ENCODE measurements at places on chromosomes 2 and 18.

DNA sequence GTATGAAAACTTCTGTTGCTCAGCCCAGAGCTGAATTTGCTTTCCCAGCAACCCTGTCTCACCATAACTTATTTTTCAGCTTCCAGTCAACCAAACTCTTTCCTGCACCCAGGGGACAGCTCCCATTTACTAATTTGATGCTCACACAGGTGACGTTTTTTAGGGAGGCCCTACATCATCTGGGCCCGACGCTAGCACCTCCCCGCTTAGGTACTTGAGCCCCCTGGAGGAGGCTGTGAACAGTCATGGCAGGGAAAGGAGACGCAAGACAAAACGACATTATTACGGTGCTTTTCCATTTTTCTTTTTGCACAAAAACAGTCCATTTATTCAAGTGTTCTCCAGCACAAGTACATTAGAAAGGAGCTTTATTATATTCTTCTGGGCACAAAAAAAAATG, 59.2 kb upstream of the POMC start:
- no peak overlapping the region for H3K27ac ChIP-seq
- H3K27me3 ChIP-seq, result no peaks in the 10 kb centered on the region
- H3K4me3 ChIP-seq, result no peak overlapping the region
- H3K4me1 ChIP-seq, result peaks cover 5% of the 10 kb centered on the region
- H3K36me3 ChIP-seq, result no peaks in the 10 kb centered on the region

DNA sequence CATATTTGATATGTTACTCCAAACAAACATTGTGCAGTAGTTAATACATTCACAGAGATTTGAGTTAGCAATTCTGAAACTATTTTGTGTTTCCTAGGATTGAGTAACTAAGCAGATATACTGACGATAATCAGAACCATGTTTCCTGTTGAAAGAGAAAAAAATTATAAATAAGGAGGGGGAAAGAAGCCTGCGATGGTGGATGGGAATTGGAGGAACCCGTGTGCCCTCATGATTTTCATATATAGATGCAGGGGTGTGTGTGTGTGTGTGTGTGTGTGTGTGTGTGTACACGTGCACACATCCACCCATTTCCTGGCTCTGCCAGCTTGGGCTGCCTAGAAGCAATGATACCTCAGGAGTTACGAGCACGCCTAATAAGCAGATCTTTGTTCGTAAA, 56.9 kb downstream of the LPIN2 start:
- no peak overlapping the region for H3K4me3 ChIP-seq
- peaks cover 2% of the 10 kb centered on the region for H3K36me3 ChIP-seq
- H3K27ac ChIP-seq, result no peak overlapping the region
- DNase-seq, result no peak
- H3K27me3 ChIP-seq, result no peaks in the 10 kb centered on the region

DNA sequence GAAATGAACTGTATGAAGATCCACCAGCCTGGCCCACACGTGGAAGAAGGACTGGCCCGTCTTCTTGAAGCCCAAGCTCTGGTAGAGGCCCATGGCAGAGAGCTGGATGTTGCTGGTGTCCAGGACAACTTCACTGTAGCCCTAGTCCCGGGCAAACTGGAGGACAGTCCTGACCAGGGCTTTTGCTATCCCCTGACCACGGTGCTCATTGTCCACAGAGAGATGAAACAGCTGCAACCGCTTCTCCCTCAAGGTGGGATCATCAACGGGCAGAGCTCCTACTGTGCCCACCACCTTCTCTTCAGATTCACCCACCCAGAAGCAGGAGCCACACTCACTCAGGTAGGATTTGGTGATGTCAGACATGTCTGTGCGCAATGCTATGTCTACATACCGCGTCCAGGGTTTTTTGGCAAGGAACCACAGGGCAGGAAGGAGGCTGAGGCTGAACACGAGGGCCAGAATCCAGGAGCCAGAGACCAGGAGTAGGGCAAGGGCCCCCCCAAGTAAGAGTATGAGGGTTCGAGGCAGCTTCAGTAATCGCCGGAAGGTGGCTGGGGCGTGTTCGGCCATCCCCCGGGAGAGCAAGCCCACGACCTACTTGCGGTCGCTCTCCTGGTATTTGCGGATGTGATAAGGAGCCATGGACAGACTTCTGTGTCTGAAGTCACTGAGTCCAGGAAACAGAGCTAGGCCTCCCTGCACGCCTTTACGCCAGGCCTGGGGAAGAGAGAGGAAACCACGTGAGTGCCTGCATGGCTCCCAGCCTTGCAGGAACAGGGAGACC, 36.3 kb downstream of the TPRKB start:
- H3K27ac ChIP-seq, result no peak overlapping the region
- no peaks in the 10 kb centered on the region for H3K4me1 ChIP-seq
- H3K4me3 ChIP-seq, result no peak overlapping the region
- H3K36me3 ChIP-seq, result no peaks in the 10 kb centered on the region
- no peaks in the 10 kb centered on the region for H3K27me3 ChIP-seq

DNA sequence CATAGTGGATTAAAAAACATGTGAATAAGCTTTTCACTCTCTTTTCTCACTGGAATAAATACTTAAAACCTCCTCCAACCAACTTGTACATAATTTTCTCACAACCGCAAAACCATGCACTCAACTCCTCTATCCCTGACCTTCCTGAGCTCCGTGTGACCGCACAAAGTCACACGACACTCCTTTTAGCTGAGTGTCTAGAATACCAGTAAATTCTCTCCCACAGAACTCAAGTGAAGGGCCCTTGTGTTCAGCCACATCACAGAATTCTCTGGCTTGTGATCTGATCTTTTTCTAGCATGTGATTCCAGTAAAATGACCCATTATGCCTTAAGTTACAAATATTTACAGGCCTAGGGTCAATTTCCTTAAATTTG, 91.2 kb upstream of the ARL4C start:
- no peaks in the 10 kb centered on the region for H3K4me1 ChIP-seq
- no peak for DNase-seq
- no peaks in the 10 kb centered on the region for H3K27me3 ChIP-seq
- H3K27ac ChIP-seq, result no peak overlapping the region
- no peaks in the 10 kb centered on the region for H3K36me3 ChIP-seq
- H3K4me3 ChIP-seq, result no peak overlapping the region

GRCh38 chr18:69291755-69292154, 108.9 kb upstream of the DOK6 start:
- DNase-seq, result no peak
- no peaks in the 10 kb centered on the region for H3K36me3 ChIP-seq
- no peaks in the 10 kb centered on the region for H3K27me3 ChIP-seq
- H3K27ac ChIP-seq, result no peak overlapping the region
- H3K4me1 ChIP-seq, result no peaks in the 10 kb centered on the region

- H3K4me3 ChIP-seq, result no peak overlapping the region
- DNase-seq, result peak; percentile 61
- H3K27ac ChIP-seq, result no peak overlapping the region
- no peaks in the 10 kb centered on the region for H3K27me3 ChIP-seq
Observed at GRCh38 chr2:232781765-232782164, 5.4 kb upstream of the KCNJ13 start.

GRCh38 chr18:73980289-73980979, 167.2 kb downstream of the FBXO15 start:
- no peak overlapping the region for H3K4me3 ChIP-seq
- no peaks in the 10 kb centered on the region for H3K4me1 ChIP-seq
- H3K36me3 ChIP-seq, result no peaks in the 10 kb centered on the region
- DNase-seq, result peak; percentile 63
- H3K27me3 ChIP-seq, result no peaks in the 10 kb centered on the region
- no peak overlapping the region for H3K27ac ChIP-seq

DNA sequence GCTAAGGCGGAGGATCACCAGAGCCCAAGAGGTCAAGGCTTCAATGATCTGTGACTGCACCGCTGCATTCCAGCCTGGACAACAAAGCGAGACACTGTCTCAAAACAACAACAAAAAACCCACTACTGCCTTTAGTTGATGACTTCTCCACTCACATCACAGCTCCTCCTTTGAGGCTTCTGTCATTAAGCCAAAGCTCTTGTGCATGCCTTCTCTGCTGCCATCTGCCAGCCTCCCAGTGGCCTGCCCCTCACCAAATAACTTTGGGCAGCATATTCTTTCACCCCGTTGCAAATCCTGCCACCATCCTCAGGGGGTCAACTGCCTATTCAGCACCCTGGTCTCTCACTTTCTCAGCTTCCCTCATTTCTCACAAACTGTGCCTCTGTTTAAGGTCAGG, 27.5 kb downstream of the OSBPL1A start:
- no peak overlapping the region for H3K27ac ChIP-seq
- H3K36me3 ChIP-seq, result no peaks in the 10 kb centered on the region
- H3K4me1 ChIP-seq, result peaks cover 15% of the 10 kb centered on the region
- H3K4me3 ChIP-seq, result no peak overlapping the region
- no peak for DNase-seq
- H3K27me3 ChIP-seq, result no peaks in the 10 kb centered on the region

GRCh38 chr2:164882276-164882675, 40.7 kb upstream of the COBLL1 start:
- no peak overlapping the region for H3K27ac ChIP-seq
- no peaks in the 10 kb centered on the region for H3K4me1 ChIP-seq
- H3K4me3 ChIP-seq, result no peak overlapping the region
- no peaks in the 10 kb centered on the region for H3K36me3 ChIP-seq
- H3K27me3 ChIP-seq, result no peaks in the 10 kb centered on the region
- no peak for DNase-seq

- no peaks in the 10 kb centered on the region for H3K4me1 ChIP-seq
- DNase-seq, result no peak
- peaks cover 19% of the 10 kb centered on the region for H3K36me3 ChIP-seq
- no peak overlapping the region for H3K27ac ChIP-seq
Observed at GRCh38 chr2:42333579-42333978, 27.4 kb downstream of the COX7A2L start.

GRCh38 chr18:48765053-48765452, 185.7 kb downstream of the SMAD7 start:
- no peaks in the 10 kb centered on the region for H3K36me3 ChIP-seq
- H3K27me3 ChIP-seq, result no peaks in the 10 kb centered on the region
- no peak overlapping the region for H3K27ac ChIP-seq

- peak; percentile 81 for DNase-seq
- peak overlapping the region; percentile 55 for H3K27ac ChIP-seq
- H3K36me3 ChIP-seq, result no peaks in the 10 kb centered on the region
- no peaks in the 10 kb centered on the region for H3K4me1 ChIP-seq
Observed at GRCh38 chr2:148876202-148876594, 1.2 kb downstream of the KIF5C start.

- H3K36me3 ChIP-seq, result no peaks in the 10 kb centered on the region
- peaks cover under 1% of the 10 kb centered on the region for H3K27me3 ChIP-seq
- DNase-seq, result no peak
- no peak overlapping the region for H3K4me3 ChIP-seq
- H3K27ac ChIP-seq, result no peak overlapping the region
Observed at GRCh38 chr2:95018861-95019550, 6.5 kb upstream of the MAL start.

- H3K27ac ChIP-seq, result no peak overlapping the region
- H3K4me1 ChIP-seq, result no peaks in the 10 kb centered on the region
- H3K4me3 ChIP-seq, result no peak overlapping the region
- DNase-seq, result no peak
Observed at GRCh38 chr18:79796531-79797405, 970 bp upstream of the KCNG2 start.

GRCh38 chr2:36667931-36668330, 28.6 kb upstream of the VIT start:
- no peak overlapping the region for H3K27ac ChIP-seq
- no peaks in the 10 kb centered on the region for H3K36me3 ChIP-seq
- no peaks in the 10 kb centered on the region for H3K27me3 ChIP-seq

- no peak overlapping the region for H3K4me3 ChIP-seq
- no peaks in the 10 kb centered on the region for H3K36me3 ChIP-seq
- H3K4me1 ChIP-seq, result no peaks in the 10 kb centered on the region
- no peaks in the 10 kb centered on the region for H3K27me3 ChIP-seq
Observed at GRCh38 chr2:38474021-38474456, 97.0 kb upstream of the ATL2 start.

GRCh38 chr2:223269386-223269785, 217.4 kb downstream of the KCNE4 start:
- DNase-seq, result no peak
- no peak overlapping the region for H3K27ac ChIP-seq
- no peaks in the 10 kb centered on the region for H3K4me1 ChIP-seq
- no peaks in the 10 kb centered on the region for H3K27me3 ChIP-seq
- H3K4me3 ChIP-seq, result no peak overlapping the region

- DNase-seq, result no peak
- no peaks in the 10 kb centered on the region for H3K4me1 ChIP-seq
- no peak overlapping the region for H3K27ac ChIP-seq
- H3K36me3 ChIP-seq, result no peaks in the 10 kb centered on the region
- H3K27me3 ChIP-seq, result no peaks in the 10 kb centered on the region
Observed at GRCh38 chr2:212173756-212174510, 364.7 kb downstream of the ERBB4 start.

GRCh38 chr2:176096986-176097819, 2.4 kb upstream of the HOXD12 start:
- H3K4me1 ChIP-seq, result peaks cover 7% of the 10 kb centered on the region
- peaks cover 69% of the 10 kb centered on the region for H3K27me3 ChIP-seq
- no peak overlapping the region for H3K4me3 ChIP-seq
- DNase-seq, result peak; percentile 94

DNA sequence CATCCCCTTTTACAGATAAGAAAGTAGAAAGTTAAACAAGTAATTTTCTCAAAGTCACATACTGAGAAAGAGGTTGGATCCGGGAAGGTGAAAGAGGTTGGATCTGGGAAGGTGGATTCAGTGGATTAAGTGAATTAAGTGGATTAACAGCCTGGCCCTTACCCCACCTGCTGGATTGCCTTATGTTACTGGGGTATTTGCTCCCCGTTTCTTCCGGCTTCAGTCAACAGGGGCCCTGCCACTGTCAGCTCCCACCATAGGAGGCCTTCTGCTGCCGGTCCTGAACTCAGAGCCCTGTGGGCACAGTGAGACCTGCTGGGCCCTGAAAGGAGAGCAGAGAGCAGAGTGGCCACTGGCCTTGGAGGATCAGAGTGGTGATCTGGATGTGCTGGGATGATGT, 113.2 kb downstream of the VAPA start:
- H3K27ac ChIP-seq, result no peak overlapping the region
- no peaks in the 10 kb centered on the region for H3K4me1 ChIP-seq
- no peak overlapping the region for H3K4me3 ChIP-seq
- no peaks in the 10 kb centered on the region for H3K27me3 ChIP-seq
- no peaks in the 10 kb centered on the region for H3K36me3 ChIP-seq

GRCh38 chr2:103139628-103140268, 377.9 kb downstream of the TMEM182 start:
- DNase-seq, result peak; percentile 84
- H3K27ac ChIP-seq, result peak overlapping the region; percentile 76
- no peaks in the 10 kb centered on the region for H3K36me3 ChIP-seq
- H3K4me3 ChIP-seq, result no peak overlapping the region
- peaks cover 7% of the 10 kb centered on the region for H3K4me1 ChIP-seq
- H3K27me3 ChIP-seq, result no peaks in the 10 kb centered on the region

DNA sequence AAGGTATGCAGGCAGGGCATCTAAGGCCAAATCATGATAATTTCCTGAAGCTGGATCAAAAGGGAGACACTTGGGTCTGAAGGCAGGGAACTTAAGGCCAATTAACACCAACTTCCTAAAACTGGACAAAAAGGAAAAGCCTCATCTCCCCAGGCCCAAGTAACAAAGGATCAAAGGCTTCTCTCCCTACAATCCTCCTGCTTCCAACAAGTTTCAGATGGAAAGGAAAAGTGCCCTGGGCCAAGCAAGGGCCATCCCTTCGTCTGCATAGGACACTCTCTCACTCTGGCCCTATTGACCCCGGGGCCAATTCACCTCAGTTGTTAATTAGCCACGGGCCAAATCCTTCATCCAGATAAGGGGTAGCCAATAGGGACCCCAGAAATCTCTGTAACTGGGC, 1335.8 kb upstream of the CDH2 start:
- no peaks in the 10 kb centered on the region for H3K36me3 ChIP-seq
- H3K4me3 ChIP-seq, result no peak overlapping the region
- no peaks in the 10 kb centered on the region for H3K4me1 ChIP-seq
- no peak overlapping the region for H3K27ac ChIP-seq

- no peak overlapping the region for H3K27ac ChIP-seq
- H3K4me1 ChIP-seq, result no peaks in the 10 kb centered on the region
Observed at GRCh38 chr2:108921096-108922030, 67.7 kb downstream of the EDAR start.
